ENCODE measurements at places on chromosomes 12 and 14.

- DNase-seq = no peak
Observed at GRCh38 chr12:84166812-84167211, 745.8 kb downstream of the SLC6A15 start.

DNA sequence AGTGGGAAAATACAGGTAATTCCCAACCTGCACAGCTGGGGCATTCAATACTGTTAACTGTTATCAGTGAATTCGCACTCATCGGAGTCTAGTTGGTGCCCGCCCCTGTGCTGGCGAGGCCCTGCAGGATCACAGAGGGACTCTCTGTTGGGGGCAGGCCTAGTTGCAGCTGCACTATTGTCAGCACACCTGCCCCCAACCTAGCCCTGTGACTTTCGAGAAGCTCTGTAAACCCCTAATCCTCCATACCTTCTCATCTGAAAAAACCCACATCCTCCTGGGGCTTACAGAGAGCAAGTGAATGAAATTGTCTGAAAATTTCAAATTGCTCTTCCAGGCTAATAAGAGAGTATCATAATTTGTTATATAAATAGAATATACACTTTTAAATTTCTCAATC is 132.2 kb upstream of the NUDT4 start:
- no peak for DNase-seq

DNA sequence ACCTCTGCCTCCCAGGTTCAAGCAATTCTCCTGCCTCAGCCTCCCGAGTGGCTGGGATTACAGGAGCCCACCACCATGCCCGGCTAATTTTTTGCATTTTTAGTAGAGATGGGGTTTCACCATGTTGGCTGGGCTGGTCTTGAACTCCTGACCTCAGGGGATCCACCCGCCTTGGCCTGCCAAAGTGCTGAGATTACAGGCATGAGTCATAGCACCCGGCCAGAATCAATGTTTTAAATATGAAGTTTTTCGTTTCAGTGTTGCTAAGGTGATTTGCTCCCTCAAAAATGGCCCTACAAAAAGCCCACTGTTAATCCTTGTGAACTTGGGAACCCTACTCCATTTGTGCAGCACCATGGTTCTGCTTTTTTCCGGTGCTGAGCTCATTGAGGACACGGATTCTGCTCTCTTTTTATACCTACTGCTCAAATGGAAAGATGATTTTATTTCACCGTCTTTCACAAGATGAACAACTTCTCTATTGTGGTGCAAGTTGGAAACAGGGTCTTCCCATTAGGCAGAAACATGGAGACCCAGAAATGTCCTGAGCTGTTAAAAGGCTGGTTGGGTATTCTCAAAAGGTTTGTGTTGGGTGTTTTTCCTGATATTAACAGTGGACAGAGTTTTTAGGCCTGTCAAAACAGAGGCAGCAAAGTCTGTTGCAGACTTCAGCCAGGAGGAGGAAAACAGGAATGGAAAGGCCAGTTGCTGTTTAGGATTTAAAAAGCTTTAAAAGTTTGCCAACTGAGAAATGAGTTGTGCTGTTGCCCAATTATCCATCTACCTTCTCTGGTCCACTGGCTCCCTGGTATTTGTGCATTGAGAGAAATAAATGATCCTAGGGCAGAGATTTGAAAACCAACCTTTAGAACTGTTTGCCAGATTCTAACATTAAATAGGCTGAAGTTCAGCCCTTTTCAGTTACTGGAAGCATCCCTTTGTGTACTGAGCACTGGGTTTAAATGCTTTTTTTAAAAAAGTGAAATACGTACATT is 85.8 kb downstream of the ATP23 start:
- no peak for DNase-seq

DNA sequence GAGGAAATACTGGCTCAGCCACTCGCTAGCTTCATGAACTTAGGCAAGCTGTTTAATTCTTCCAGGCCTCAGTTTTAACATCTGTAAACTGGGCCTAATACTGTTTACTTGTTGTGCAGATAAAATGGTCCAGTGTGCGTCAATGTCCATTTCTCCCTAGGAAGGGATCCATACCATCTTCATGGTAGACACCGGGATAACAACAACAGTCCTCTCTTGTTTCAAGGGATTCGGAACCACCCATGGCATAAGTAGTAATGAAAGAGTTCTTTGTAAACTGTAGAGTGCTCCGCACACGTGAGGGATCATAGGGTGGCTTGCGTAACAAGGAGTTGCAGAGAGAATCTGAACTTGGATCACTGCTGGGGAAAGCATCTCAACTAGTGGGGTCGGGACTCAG is 17.3 kb upstream of the CHGA start:
- no peak for DNase-seq

- no peak for DNase-seq
Observed at GRCh38 chr14:31934767-31935266, 142.3 kb upstream of the ARHGAP5 start.

GRCh38 chr12:7019043-7019569 is 830 bp upstream of the LPCAT3 start:
- no peak for DNase-seq

- no peak for DNase-seq
Observed at GRCh38 chr12:3464561-3464960, 26.4 kb upstream of the PRMT8 start.

DNA sequence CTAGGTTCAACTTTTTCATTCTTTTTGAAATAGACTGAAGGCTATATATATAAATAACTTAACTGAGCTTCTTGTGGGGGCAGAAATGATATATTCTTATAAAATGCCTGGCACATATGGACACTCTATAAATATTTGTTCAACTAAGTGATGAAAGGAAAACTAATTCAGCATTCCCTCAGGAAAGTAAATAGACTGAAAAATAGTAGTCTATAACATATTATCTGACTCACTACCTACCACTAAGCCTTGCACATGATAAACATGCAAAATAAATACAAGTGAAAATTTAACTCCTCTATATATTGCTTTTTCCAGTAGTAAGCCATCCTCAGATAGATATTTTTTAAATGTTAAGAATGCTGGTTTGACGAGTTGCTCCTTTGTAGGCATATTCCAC is 15.7 kb upstream of the BMAL2 start:
- DNase-seq = no peak

DNA sequence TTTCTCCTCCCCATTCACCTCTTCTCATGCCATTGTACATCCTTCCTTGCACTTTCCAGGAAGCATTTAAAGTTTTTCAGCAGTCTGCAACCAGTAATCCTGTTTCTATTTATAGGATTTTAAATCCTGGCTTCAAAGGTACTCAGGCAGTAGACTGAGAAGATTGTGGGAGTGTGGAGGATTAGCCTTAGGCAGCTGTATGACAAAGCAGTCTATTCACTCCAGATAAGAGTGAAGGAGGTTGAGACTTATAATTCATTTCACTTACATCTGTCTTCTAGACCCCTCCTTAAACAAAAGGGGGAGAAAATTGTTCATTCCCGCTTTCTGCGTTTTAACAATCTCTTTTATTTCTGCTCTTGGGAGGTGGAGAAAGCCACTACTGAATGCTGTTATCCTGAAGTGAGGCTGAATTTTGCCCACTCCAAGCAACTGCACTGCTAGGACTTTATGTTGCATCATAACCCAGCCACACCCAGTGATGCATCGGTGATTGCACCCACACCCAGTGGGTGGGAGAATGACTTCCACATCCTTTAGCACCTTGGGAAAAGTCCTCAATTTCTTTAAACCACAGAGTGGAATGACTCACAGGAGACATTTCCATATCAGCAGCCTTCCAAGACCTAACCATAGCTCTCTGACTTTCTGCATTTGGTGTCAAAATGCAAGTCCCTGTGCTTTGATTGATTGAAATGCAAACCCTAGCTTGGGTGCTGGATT is 382.5 kb upstream of the ATP2B1 start:
- DNase-seq = no peak

- no peak for DNase-seq
Observed at GRCh38 chr14:94043111-94043755, 17.1 kb downstream of the OTUB2 start.

DNA sequence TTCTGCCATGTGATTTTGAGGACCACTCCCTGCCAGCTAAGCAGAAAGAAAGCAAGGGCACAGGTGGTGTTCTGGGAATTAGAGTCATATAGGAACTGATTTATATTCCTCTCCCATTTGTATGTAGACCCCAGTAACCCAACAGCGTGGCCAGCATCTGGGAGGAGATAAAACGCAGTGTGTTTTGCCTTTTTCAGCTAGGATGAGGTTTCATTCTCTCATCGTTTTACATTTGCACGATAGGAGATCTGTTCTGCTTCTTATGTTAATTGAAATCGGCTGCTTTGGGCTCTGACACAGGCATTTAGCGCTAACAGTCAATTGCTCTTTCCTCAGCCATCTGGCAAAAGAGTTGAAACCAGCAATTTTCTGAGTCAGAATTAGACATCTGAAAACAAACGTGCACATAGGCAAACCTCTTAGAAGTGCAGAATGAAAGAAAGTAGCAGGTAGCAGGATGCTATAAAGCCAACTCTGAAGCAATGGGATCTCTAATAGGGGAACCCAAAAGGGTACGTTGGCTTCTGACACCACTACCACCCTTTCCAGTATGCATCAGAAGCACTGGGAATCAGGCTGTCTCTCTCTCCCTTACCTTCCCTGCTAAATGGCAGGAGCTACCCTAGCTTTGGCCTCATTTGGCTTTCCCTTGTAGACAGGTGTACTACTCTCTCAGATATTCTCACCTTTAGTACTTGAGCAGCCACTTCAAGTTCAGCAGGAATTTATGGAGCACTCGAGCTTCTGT is 219.1 kb downstream of the PHLDA1 start:
- no peak for DNase-seq

GRCh38 chr12:81872400-81872799 is 113.2 kb upstream of the PPFIA2 start:
- DNase-seq = no peak

GRCh38 chr14:92863286-92864080 is 59.5 kb upstream of the CHGA start:
- no peak for DNase-seq

- DNase-seq = no peak
Observed at GRCh38 chr14:54083549-54084239, 127.1 kb upstream of the BMP4 start.

GRCh38 chr12:77855548-77855947 is 24.9 kb downstream of the NAV3 start:
- no peak for DNase-seq

GRCh38 chr12:101470939-101471338 is 4.2 kb upstream of the SPIC start:
- no peak for DNase-seq

- no peak for DNase-seq
Observed at GRCh38 chr14:86798330-86798729, 1194.7 kb downstream of the GALC start.

DNA sequence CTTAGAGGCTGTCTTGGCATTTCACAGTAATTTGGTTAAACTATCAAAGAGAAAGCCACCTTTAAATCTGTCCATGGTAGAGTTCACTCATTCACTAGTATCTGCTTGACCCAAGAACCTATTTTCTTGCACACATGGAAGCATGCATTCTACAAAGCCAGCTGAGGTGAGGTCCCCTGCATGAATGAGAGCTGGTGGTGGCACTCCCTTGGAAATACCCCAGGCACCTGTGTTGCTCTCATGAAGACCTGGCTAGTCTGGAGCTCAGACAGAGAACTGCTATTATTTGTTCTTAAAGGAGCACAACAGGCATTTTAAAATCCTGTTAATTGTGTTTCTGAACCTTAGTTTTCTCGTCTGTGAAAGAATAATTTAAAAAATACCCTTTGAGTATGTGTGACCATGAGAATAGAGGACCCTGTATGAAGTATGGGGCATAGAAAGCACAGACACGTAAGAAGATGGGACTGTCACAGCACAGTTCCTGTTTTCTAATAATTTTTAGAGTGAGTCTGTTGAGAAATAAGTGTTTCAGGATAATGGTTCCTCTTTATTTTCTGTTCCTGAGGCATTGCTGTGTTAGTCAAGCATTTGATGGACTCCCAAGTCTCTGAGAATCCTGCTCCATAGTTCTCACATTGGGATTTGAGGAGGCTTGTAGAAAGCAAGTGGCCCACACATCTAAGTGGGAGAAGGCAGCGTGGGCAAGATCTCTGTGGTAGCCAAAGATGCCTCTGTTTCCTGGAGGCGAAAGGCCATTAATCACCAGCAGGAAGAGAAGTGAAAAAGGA is 10.9 kb downstream of the RGS6 start:
- DNase-seq = no peak

DNA sequence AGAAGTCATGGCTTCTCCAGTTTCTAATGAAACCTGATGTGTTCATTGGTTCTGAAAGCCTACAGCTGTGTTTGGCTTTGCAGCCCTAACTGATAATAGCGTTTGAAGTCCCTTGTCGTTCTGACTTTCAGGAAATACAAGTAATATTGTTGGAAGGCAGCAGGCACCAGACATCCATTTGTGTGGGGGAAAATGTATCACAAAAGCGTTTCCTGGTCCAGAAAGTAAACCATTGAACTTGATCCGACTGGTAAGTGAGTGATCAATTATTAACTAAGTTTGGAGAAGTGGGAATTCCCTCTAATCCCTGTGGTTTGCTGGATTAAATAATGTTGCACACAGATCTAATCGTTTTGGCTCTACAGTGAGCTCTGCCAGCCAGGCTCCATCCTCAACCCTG is 77.3 kb upstream of the LTA4H start:
- no peak for DNase-seq

GRCh38 chr14:22955702-22956569 is 954 bp downstream of the HAUS4 start:
- DNase-seq = no peak

- no peak for DNase-seq
Observed at GRCh38 chr12:103897316-103897715, 32.9 kb upstream of the HSP90B1 start.

DNA sequence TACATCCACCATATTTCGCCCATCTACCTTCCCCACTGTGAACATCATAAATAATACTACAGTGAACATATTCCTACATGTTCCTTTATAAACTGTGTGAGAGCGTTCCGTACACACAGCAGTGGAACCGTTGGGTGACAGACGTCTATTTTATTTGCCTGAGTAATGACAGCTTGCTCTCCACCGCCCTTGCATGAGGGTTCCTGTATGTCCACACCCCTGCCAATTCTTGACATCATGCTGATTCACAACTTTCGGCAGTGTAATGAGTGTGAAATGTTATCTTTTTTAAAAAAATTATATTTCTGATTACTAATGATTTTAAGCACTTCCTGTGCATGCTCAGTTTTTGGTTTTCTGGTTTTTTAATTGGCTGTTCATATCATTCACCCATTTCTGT is 4.3 kb upstream of the RAD52 start:
- no peak for DNase-seq

DNA sequence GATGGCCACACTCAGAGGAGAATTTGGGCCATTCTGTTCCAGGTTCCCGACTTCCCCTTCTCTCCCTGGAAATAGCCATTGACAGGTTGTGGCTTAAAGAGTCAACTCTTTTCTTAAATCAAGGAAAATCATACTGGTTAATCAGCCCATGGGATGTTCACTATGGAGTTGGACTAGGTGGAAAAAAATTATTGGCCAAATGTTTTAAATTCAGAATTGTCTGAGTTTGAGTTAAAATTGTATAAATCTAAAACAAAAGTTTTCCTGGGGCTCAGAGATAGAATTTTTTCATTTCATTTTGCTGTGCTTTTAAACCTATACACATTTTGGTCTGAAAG is 6.5 kb downstream of the ESRRB start:
- DNase-seq = no peak

GRCh38 chr12:55737581-55738122 is 5.3 kb upstream of the GDF11 start:
- DNase-seq = no peak

All from cerebellar nuclear complex (tissue), 1 donor.